AG20443 (cell line): ENCODE measurements at places on chromosomes 7 and 10.
A peak's percentile ranks its signal among the peaks of the same experiment; 100 is the strongest.

GRCh38 chr7:37336259-37336658 is 112.4 kb downstream of the ELMO1 start:
- DNase-seq = no peak

DNA sequence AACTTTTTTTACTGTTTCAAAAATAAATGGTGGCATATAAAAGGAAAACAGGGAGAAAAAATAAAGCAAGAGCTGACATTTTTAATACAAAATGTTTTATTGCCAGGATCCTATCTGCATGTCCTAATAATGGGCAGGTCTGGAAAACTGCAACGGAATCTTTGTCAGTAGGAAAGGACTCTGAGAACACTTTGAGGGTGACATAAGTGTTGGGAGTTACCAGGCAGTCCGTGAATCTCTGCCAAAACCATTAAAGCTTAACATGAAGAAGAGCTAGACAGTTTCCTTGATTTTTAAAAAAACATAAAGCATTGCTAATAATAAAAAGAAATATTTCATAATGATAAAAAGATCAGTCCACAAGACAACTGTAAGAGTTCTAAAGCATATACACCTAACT is 80.7 kb downstream of the AGMO start:
- DNase-seq = no peak

DNA sequence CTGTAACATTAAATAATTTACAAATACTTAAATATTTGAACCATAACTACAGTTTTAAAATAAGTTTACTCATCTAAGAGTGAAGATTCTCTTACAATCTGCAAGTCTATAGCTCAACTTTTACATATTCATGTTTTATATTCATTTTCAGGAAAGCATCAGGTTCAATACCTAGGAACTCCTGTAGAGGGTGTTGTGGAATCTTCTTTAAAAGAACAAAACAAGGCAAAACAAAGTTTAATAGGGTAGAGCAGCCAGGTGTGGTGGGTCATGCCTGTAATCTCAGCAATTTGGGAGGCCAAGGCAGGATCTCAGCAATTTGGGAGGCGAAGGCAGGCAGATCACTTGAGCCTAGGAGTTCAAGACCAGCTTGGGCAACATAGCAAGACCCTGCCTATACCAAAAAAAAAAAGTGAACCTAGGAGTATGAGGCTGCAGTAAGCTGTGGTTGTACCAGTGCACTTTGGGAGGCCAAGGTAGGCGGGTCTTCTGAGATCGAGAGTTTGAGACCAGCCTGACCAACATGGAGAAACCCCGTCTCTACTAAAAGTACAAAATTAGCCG is 45.1 kb downstream of the ST8SIA6 start:
- peak; percentile 20 for DNase-seq

GRCh38 chr10:69957886-69958555 is 94.6 kb upstream of the MACROH2A2 start:
- DNase-seq = peak; percentile 84

DNA sequence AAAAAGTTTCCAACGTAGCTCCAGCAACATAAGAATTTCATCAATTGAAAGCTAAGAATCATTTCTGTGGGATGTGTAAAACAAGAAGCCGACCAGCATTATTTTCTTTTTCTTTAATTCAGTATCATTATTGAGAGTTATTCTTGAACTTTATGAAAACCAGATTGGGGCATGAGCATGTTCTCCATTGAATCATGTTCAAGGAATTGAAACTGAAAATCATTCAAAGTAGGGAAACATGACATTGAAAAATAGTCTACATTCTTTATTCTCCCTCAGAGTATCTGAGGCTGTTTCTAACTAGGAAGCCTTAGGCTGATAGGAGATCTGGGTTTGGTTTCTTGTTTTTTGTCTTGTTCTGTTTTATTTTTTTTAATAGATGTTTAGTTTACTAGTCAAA is 253.7 kb downstream of the DYNC1I1 start:
- peak; percentile 13 for DNase-seq

- peak; percentile 44 for DNase-seq
Measured at GRCh38 chr7:98826811-98827231, 43.0 kb downstream of the TMEM130 start.

GRCh38 chr10:126519992-126520391 is 131.7 kb upstream of the ADAM12 start:
- no peak for DNase-seq
